ENCODE measurements at places on chromosomes 5 and 9. TPM values are rescaled to one million over a fixed set of nuclear protein-coding genes. Genes with fewer than 3 reads are reported as not detected.

PCDHB15 gene
- 0.05 TPM for total RNA-seq

UBE2QL1 gene
- 0.20 TPM for total RNA-seq

CDX1 gene
- total RNA-seq, result not detected

NOXA1 gene
- 1.9 TPM for total RNA-seq

CARTPT gene
- total RNA-seq, result not detected

PCDHGB7 gene
- total RNA-seq, result not detected

FAM219A gene
- 17.1 TPM for total RNA-seq

CDKN2B gene
- not detected for total RNA-seq

SGCD gene
- total RNA-seq, result 6.2 TPM

SPATA31E1 gene
- not detected for total RNA-seq

TTC1 gene
- 64.4 TPM for total RNA-seq

TAS2R1 gene
- not detected for total RNA-seq

SPACA9 gene
- total RNA-seq, result 4.9 TPM

KCNV2 gene
- not detected for total RNA-seq

OBP2B gene
- total RNA-seq, result not detected

SLC4A9 gene
- total RNA-seq, result 0.09 TPM

LCN9 gene
- total RNA-seq, result not detected

NUTM2G gene
- not detected for total RNA-seq
